Activated naive CD4-positive, alpha-beta T cell treated with anti-CD3 and anti-CD28 coated beads, Interleukin-2, amount 50 U/mL, for 72 hours (primary cell): ENCODE measurements at places on chromosomes 5 and 9.

DNA sequence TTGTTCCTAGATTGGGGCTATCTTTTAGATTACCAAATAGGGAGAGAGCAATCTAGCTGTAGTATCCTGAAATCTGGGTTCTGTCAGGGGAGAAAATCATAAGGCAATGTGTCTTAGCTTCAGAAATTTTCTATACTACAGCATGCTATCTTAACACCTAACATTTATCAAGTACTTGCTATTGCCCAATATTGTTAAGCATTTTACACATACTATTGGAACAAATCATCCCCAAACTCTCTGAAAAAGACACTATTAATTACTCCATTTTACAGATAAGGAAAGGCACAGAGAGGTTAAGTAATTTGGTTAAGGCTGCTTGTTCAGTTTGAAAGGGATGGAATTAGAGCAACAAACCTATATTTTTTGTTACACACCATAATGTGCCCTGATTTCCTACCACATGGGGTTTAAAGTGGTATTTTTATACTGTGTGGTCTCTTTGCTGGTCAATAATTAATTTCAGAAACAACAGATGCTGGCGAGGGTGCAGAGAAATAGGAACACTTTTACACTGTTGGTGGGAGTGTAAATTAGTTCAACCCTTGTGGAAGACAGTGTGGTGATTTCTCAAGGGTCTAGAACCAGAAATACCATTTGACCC, 57.2 kb upstream of the RIC1 start:
- DNase-seq, result no peak

DNA sequence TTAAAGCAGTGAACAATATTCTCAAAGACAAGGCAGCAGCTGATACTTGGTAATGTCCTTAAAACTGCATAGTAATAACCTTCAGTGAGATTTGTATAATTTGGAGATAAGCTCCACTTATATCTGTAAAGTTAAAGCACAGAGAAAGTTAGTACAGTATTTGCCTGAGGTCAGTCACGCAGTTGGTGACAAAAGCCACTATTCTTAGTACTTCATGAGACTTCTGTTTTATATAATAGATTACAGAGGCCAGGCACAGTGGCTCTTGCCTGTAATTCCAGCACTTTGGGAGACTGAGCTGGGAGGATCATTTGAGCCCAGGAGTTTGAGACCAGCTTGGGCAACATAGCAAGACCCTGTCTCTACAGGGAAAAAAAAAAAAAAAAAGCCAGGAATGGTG, 266.4 kb upstream of the DMRT1 start:
- no peak for DNase-seq

- no peak for DNase-seq
Measured at GRCh38 chr5:67543720-67544270, 347.2 kb upstream of the CD180 start.

DNA sequence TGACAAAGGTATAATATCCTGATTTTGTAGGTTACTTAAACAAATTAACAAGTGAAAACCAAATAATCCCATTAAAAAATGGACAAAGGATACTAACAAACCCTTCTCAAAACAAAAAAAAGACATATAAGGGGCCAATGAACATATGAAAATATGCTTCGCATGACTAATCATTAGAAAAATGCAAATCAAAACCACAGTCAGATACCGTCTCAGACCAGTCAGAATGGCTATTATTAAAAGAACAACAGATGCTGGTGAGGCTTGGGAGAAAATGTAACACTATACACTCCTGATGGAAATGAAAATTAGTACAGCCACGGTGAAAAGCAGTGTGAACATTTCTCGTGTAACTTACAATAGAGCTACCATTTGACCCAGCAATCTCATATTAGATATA, 1542.2 kb upstream of the CDH9 start:
- DNase-seq, result no peak

DNA sequence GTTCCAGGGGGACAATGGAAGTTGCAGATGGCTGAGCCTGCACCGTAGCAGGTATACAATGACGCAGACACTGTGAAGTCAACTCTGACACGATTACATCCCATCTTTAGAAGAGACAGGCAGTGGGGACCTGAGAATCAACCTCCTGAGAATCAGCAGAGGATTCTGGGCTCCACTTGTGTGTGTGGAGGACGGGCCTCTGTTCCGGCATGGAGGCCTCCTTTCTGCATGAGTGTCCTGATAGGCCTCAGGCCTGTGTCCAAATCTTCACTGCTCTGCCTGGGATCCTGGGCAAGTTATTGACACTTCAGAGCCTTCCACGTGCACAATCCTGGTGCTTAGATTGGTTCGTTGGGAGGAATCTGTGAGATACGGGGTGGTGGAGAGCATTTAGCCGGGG, 151.2 kb upstream of the COL5A1 start:
- DNase-seq, result no peak

DNA sequence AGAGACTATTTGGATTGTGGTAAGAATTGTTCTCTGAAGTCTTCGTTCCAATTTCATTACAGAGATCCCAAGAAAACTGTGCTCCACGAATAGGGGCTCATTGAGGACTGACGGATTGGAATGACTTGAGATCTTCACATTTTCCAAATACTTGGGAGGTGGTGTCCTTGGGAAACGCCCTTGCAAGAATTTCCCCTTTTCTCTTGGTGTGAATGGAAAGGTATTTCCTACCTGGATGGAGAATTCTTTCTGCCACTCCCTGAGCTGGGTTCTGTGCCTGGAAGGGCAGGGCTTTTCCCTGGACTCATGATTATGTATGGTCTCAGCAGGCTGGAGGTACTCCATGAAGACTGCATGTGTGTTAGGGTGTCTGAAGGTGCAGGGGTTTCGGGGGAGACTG, 53.9 kb downstream of the SNX18 start:
- no peak for DNase-seq

DNA sequence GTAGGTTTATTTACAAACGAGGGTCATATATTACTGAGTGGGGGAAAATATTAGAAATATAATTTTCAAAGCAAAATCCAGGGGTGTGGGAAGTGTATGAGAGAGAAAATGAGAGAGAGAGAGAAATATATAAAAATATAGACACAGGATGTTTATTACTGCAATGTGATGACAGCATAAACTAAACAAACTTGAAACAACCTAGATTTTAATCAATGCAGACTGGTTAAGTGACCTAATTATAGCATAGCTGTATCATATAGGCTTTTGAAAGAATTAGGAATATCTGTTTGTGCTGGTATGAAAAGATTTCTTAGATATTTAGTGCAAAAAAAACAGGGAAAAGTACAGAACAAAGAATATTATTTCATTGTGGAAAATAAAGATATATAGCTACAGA, 280.5 kb downstream of the ACTL7B start:
- DNase-seq, result no peak
